ENCODE measurements at places on chromosomes 1 and 21. TPM values are rescaled to one million over a fixed set of nuclear protein-coding genes. Genes with fewer than 3 reads are reported as not detected.

- no peak for DNase-seq
Measured at GRCh38 chr1:217052626-217053025, 329.4 kb upstream of the ESRRG start.

GRCh38 chr1:93749487-93749886, 67.8 kb upstream of the BCAR3 start:
- DNase-seq = no peak

GRCh38 chr1:182211386-182211785, 149.9 kb upstream of the ZNF648 start:
- no peak for DNase-seq

DNA sequence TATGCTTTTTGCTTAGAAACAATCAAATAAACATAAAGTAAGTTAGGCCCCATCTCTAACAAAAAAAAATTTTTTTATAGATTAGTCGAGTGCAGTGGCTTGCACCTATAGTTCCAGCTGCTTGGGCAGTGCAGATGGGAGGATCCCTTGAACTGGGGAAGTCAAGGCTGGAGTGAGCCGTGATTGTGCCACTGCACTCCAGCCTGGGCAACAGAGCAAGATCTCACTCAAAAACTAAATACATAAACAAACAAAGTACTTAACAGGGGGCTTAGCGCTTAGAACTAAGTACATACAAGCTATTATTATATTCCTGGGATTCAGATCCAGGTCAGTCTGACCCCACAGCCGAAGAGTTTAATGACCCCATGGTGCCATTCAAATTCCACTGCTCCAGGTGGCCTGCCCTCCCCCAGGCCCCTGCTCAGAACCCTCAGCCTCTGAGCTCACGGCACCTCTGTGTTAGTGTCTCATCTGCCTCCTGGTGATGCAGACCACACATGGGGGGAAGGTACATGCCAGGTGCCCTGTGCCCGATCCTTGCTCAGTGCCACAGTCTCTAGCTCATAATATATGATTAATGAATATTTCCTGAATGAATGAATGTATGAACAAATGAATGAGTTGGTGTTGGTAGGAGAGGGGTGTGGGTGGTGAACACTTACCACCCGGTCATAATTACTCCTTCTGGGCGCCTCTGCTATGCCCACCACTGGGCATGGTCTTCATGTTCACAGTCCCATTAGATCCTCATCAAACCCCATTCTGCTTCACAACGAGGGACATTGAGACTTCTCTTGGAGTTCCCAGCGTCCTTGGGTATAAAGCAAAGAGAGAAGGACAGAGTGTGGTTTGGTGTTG, 14.6 kb downstream of the NCMAP start:
- no peak for DNase-seq

- no peak for DNase-seq
Measured at GRCh38 chr1:79262745-79263258, 256.3 kb upstream of the ADGRL4 start.

DNA sequence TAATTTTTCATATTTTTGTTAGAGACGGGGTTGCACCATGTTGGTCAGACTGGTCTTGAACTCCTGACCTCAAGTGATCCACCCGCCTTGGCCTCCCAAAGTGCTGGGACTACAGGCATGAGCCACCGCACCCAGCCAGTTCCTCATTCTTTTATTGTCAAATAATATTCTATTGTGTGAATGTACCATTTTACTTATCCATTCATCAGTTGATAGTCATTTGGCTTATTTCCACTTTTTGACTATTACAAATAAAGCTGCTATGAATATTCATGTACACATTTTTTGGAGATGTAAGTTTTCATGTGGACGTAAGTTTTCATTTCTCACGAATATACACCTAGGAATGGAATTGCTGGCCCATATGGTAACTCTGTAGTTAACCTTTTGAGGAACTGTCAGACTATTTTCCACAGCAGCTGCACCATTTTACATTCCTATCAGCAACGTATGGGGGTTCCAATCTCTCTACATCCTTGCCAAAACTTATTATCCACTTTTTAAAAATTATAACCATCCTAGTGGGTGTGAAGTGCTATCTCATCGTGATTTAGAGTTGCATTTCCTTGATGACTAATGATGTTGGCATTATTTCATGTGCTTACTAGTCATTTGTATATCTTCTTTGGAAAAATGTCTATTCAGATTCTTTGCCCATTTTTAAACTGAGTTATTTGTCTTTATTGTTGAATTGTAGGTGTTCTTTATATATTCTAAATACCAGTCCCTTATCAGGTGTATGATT, 12.7 kb downstream of the PACC1 start:
- DNase-seq = no peak

DNA sequence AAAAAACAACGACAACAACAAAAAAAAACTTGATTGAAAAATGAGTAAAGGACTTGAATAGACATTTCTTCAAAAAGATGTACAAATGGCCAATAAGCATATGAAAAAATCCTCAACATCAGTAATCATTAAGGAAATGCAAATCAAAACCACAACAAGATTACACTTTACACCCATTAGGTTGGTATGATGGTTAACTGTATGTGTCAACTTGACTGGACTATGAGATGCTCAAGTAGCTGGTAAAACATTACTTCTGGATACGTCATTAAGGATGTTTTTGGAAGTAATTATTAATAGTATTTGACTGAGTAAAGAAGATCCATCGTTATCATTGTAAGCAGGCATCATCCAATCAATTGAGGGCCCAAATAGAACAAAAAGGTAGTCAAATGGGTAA, 34.9 kb upstream of the LYPLAL1 start:
- DNase-seq = no peak

CATSPERE gene
- total RNA-seq = 0.85 TPM

RBM11 gene
- 3.1 TPM for total RNA-seq

TTC39A gene
- total RNA-seq = 0.24 TPM

PLA2G2A gene
- not detected for total RNA-seq

FAM163A gene
- total RNA-seq = 0.17 TPM

RAB42 gene
- 5.8 TPM for total RNA-seq

Measured in spleen (tissue), 13 donors.